SK-MEL-5 (cell line): ENCODE measurements at places on chromosomes 13 and 19.

GRCh38 chr13:59728896-59729545, 434.7 kb downstream of the DIAPH3 start:
- DNase-seq, result no peak

DNA sequence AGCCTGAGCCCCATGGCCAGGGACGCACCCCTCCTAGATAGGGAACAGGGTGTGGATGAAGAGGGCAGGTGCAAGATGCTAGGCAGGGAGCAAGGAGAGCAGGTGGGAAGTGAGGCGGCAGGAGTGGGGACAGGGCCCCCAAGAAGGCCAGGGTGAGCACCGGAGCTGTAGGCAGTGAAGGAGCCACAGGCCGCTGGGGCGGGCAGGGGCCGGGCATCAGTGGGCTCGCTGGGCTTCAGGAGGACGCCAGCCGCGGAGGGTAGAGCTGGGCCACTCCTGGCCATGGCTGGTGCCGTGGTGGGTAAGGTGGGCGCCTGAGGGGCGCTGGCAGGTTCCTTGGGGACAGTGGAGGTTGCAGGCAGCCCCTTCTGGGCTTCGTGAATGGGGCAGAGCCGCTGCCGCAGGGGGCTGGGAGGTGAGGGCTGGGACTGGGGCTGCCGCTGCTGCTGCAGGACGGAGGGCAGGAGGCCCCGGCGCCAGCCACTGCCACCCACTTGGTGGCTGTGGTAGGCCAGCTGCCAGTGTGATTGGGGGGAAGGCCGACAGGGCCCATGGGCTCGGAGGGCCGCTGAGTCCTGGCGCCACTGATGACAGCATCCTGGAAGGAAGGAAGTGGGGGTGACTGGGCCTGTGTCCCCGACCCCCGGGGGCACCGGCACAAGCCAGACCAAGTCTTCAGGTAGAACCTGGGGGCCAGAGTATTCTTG, 2.1 kb downstream of the NKPD1 start:
- DNase-seq, result no peak

GRCh38 chr19:11198769-11199424, 1.6 kb upstream of the KANK2 start:
- no peak for DNase-seq

DNA sequence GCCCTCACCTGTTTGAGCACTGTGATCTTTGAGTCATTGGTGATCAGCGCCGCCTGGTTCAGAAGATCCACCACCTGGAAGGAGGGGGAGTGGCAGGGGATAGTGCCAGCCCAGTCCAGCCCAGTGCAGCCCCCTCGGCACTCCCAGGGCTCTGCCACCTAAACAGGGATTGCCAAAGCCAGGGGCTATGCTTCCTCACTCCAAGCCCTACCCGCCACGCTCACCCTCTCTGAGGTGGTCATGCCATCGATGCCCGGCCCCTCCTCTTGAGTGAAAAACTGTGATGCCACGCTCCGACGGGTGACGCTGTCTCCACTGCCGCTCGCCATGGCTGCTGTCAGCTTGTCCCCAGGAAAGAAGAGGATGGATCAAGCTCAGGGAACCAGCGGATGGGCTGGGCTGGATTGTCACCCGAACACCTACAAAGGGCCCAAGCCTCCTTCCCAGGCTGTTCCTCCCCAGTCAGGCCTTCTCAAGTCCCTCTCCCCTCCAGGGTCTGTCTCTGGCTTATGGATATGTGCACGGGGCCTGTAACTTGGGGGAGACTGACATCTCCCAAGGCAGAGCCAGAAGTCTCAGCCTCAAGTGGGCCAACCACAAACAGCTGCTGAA, 8.7 kb downstream of the SYMPK start:
- no peak for DNase-seq

DNA sequence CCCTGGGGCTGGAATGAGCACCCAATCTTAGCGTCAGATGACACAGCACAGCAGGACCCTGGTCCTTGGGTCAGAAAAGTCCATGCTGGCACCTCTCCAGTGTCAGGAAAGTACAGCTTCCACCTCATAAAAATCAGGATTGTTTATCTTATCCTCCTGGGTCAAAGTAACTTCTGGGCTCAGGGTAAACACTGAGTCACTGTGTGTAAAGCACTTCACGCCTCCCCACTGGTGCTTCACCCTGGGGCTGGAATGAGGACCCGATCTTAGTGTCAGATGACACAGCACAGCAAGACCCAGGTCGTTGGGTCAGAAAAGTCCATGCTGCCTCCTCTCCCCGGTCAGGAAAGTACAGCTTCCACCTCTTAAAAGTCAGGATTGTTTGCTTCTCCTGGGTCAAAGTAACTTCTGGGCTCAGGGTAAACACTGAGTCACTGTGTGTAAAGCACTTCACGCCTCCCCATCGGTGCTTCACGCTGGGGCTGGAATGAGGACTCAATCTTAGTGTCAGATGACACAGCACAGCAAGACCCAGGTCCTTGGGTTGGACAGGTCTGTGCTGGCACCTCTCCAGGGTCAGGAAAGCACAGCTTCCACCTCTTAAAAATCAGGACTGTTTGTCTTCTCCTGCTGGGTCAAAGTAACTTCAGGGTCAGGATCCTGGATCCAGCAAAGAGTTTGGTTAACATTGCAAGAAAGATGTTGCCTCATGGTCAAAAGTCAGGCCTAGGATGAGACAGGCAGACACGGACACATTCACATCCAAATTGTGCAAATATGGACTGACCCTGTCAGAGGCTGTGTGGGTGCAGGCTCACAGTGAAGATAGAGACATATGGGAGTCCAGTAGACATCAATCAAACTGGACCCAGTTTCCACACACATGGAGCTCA, 39.2 kb upstream of the CYP2A7 start:
- DNase-seq, result no peak
